ENCODE measurements at places on chromosomes 2 and 18.

- peak; percentile 90 for DNase-seq
Measured at GRCh38 chr2:227411320-227411989, 23.7 kb upstream of the SCYGR1 start.

DNA sequence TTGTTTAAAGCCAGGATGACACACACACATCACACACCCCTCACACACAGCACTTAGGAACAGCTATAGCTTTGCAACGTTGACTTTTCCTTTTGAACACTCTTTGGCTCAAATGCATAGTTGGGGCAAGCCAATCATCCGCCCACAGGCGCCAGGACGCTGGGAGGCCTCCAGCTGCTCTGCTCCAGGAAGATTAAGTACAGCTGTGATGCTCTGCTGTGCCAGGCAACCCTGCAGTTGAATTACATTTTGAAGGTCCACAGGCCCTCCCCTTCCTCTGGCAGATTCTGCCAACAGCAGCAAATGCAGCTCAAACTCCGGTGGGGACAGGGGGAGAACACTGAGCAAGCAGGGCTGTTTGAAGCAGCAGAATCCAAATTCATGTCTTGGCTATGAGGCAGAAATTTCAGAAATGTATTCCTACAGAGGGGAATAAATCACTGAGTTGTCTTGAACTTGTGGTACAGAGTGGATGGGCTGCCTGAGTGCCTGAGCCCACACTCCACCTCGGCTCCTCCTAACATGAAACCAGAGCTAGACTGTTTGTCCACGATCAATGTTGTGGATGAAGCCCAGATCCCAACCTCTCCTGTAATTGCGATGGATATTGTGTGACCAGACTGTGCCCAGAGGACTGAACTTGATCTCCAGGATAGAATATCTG lies 86.5 kb upstream of the PPP1CB start:
- no peak for DNase-seq

DNA sequence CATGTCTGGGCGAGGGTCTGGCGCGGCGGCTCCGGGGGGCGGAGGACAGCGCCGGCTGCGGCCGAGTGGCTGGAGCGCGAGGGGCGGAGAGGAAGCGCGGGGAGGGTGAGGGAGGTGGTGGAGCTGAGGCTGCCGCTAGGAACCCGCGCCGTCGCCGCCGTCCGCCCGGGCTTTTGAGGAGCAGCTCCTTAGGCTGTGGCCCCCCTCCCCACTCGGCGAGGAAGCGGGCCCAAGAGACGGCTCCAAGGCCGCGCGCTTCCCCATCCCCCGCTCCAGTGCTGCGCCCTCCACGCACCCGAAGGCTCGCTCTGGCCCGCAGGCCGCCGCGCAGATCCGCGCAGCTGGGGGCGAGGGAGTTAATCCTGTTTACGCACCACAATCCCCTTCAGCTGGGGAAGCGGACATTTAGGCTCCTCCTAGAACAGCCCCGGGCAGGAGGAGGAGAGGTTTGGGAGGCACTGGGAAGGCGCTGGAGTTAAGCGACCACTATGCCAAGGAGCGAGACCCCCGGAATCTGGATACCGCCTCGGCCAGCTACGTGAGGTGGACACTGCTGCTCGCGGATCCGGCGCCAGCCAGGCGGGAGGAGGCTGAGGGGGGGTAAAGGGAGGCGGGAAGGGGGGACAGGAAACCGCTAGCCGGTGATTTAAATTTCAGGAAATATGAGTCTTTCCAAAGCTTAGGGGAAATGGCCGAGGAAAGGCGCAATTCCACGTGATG lies at the start of gene CNRIP1:
Gene CNRIP1 (minus strand): TSS at position 552 of the 720 bp plus-strand sequence. CDS start 549 bp downstream, at position 3.
- peak; percentile 62 for DNase-seq

- peak; percentile 83 for DNase-seq
Measured at GRCh38 chr2:191555092-191555742, 122.7 kb upstream of the NABP1 start.
